Caco-2 (cell line): ENCODE measurements at places on chromosomes 2 and 18. TPM values are rescaled to one million over a fixed set of nuclear protein-coding genes. Genes with fewer than 3 reads are reported as not detected.

DNA sequence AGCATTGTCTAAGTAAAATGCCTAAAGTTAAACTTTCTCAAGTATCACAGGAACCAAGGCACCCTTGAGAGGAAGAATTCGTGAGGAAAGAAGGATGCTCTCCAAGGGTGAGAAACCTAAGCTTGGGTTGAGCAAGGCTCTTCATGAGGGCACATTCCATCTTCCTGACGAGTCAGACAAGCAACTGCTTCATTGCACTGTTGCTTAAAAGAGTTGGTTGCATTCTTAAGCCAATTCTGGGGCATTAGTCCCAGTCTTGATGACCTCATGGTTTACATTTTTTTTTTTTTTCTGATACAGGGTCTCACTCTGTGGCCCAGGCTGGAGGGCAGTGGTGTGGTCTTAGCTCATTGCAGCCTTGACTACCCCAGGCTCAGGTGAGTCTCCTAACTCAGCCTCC is 237.5 kb downstream of the ACTR3 start:
- no peak for DNase-seq

GRCh38 chr2:154771664-154772284 is 73.3 kb downstream of the KCNJ3 start:
- DNase-seq = no peak

GRCh38 chr2:48619526-48619925 is 1.9 kb downstream of the GTF2A1L start:
- DNase-seq = no peak

DNA sequence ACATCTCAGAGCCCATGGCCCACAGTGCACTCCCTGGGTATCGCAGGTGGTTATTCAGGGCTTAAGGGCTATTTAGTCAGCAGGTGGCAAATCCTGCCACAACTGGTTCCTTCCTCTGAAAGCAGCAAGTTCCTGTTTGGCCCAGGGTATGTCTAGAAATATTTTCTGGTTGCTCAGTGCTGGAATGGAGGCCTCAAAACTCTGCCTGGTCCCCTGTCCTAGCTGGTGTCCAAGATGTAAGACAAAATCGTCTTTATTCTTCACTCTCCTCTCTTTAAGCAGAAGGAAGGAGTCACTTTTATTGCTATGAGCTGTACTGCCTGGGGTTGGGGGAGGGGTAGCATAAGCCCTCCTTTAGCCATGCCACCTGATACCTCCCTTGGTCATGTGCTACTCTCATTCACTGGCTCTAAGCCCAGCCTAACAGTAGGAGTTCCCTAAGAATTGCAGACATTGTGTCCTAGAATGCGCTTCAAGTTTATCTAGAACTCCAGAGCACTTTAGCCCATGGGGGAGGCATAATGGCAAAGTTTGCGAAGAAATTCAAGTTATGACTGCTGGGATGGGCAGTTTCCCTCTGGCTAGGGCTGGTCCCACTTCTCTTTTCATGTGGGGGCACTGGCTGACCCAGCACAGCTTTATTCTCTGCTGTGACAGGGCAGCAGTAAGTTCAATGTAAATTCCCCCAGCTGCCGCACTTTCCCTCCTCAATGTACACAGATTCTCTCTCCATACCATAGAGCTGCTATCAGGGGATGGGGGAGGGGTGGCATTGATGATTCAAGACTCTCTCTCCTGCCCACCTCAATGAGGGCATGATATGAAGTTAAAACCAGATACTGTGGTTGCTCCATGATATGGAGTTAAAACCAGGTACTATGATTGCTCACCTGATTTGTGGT is 27.1 kb upstream of the CWC22 start:
- DNase-seq = no peak

GRCh38 chr2:96747061-96747617 is 7.3 kb upstream of the LMAN2L start:
- DNase-seq = no peak

DNA sequence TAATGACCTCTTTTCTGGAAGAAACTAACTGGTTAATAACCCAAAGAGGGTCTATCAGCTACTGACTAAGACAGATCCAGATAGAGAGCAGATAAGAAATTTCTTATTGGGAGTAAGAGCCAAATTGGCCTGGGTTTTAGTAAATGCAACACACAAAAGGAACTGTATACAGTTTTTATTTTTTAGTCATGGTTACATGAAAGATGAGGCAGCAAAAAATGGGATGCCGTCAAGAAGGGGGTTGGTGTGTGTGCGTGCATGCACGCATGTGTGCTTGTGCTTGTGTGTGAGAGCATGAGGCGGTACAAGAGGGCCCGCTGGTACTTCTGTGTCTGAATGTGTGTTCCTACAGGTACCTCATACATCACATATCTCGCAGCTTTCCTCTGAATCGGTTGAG is 466.2 kb upstream of the HNRNPA3 start:
- no peak for DNase-seq

GRCh38 chr2:115083225-115083624 is 640.8 kb downstream of the DPP10 start:
- peak; percentile 40 for DNase-seq

GRCh38 chr2:119657466-119658145 is 21.4 kb upstream of the TMEM177 start:
- no peak for DNase-seq

DNA sequence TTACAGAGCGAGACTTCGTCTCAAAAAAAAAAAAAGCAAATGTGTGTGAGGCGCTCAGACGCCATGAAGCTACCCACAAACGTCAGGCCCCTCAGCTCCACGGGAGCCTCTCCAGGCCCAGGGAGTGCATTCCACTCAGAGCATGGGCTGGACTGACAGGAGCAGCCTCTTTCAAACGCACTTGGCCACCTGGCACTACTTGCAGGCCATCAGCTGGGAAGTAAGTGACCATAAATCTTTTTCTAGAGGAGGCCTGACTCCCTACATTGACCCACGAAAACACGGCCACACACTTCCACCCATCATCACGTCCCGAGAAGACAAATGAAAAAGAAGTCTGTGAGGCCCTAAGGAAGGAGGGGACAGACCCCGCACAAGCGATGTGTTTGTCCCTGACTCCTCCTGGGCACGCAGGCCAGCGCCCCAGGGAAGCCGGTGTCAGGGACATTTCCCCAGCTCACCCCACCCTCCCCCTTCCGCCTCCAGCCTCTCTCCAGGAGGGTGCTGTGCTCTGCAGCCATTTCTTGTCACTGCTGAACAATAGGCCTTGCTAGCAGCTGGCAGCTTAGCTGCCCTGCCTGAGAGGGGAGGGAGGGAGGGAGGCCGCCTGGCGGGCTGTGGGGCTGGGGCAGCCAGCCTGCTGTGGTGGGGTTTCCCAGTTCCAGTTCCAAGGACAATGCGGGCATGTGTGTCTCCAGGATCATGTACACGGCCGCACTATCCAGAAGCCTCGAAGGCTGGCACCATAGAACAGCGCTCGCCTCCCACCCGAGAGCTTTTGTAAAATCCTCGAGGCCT is 26.6 kb downstream of the SERTAD2 start:
- DNase-seq = no peak

DNA sequence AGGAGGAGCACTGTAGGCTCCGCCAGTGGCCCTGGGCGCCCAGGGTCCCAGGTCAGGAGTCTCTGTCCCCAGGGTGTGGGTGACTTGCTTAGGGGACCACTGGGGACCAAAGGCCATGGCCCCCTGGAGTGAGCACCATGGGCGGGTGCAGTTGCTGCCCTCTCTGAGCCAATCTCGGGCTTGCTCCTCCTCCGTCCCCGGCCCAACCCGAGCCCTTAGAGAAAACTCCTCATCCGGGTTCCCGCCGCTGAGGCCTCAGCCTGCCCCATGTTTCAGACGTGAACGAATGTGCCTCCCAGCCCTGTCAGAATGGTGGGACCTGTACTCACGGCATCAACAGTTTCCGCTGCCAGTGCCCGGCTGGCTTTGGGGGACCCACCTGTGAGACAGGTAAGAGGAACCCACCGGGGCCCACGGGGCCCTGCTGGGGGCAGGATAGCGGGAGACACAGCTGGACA is 38.6 kb downstream of the SNED1 start:
- no peak for DNase-seq

DNA sequence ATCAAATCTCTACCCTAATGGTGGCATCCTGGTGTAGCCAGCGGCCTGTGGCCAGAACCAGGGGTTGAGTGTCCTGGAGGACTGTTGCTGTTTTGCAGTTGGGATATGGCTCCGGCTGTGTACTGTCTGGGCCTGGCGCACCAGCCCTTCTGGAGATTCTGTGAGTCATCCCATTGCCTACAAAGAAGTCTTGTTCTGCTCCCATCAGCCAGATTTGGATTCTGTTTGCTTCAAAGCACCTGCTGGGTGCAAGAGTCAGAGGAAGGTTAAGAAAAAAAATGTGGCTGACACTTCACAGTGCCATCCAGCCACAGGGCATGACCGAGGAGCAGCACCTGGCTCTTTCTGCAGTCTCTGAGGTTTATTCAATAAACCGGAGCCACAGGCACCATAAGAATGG is 41.0 kb upstream of the ASAP2 start:
- no peak for DNase-seq

DNA sequence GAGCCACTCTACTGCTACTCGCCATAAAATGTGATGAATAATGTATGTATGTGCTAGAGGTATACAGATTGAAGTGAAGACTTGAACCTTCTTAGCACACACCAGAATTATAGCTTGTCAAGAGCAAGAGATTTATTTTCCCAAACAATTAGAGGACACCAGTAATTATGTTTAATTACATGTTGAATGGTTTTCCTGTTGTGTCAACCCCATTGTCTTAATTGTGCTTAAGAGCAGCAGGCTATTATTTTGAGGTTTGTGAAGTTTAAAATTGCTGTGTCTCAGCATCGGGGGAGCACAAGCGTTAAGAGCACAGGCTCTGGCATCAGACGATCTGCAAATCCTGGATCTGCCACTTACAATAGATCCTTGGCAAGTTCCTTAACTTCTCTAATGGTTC is 29.0 kb downstream of the KIF5C start:
- DNase-seq = no peak

The IL1R1 gene
- total RNA-seq = 23.5 and 25.0 TPM in 2 replicates

The METTL4 gene
- 15.0 and 20.1 TPM in 2 replicates for total RNA-seq

The MZT2A gene
- total RNA-seq = 275 and 285 TPM in 2 replicates

The LOXL3 gene
- 13.8 and 15.9 TPM in 2 replicates for total RNA-seq

The HDHD2 gene
- 14.7 and 15.5 TPM in 2 replicates for total RNA-seq

The CCL20 gene
- total RNA-seq = 2.8 and 3.5 TPM in 2 replicates

The ASB3 gene
- total RNA-seq = 12.9 and 13.9 TPM in 2 replicates

The AMER3 gene
- total RNA-seq = 0.79 TPM in 2 replicates

The FTCDNL1 gene
- 0.35 and 0.68 TPM in 2 replicates for total RNA-seq
